Fibroblast of skin of back (primary cell): ENCODE measurements at places on chromosomes 12 and 14.

DNA sequence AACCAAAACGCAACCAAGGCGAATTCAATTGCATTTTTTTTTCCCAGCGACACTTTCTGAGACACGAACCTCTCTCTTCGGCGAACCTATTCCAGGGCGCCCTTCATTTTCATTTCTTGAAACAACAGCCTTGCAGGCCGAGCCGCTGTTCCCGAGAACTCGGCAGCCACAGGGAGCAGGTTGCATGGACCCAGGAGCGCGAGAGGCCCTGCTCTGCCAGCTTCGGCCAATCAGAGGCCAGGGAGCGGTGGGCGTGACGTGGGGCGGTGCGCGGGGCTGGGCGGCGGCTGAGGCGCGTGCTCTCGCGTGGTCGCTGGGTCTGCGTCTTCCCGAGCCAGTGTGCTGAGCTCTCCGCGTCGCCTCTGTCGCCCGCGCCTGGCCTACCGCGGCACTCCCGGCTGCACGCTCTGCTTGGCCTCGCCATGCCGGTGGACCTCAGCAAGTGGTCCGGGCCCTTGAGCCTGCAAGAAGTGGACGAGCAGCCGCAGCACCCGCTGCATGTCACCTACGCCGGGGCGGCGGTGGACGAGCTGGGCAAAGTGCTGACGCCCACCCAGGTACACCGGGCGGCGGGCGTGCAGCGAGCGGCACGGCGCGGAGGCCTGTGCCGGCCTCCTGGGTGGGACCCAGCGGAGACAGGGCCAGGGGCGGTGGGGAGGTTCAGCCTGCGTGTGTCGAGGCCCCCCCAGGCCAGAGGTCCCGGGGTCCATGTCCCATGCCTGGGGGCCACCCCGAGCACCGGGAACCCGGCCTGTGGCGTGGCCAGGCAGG, at the start of gene PEBP1:
PEBP1 (plus strand) TSS at position 337 of the 771 bp plus-strand sequence; CDS start at position 423, 86 bp downstream.
- DNase-seq = peak; percentile 93

GRCh38 chr12:46858368-46858767, 32.6 kb upstream of the SLC38A4 start:
- no peak for DNase-seq

GRCh38 chr12:59115995-59116394, 195.7 kb upstream of the LRIG3 start:
- no peak for DNase-seq

GRCh38 chr14:23160924-23161522, 22.4 kb downstream of the SLC7A8 start:
- DNase-seq = peak; percentile 46

DNA sequence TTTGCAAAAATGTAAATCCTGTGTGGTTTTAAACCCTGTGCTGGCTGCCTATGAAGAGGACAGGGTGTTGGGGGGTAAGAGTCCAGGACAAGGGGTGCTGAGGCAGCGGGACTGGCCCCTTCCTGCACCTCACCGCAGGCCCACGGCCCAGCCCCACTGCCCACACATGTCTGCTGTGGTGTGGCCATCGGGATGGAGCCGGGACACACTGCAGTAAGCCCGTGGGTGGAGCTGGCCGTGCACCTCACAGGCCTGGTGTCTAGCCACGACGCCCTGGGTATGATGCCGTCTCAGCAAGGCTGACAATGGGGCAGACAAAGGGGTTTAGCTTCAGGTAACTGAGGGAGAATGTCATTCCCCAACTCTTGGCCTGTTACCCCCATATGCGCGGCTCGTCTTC, 19.6 kb downstream of the AMN start:
- no peak for DNase-seq

- DNase-seq = peak; percentile 27
These were observed 6.2 kb upstream of the OAS1 start for GRCh38 chr12:112900298-112901145.

- no peak for DNase-seq
These were observed 28.0 kb downstream of the SLC15A4 start for GRCh38 chr12:128795530-128796361.

- DNase-seq = no peak
These were observed 21.3 kb upstream of the EIF2B2 start for GRCh38 chr14:74981462-74981782.

- peak; percentile 7 for DNase-seq
These were observed 17.2 kb upstream of the PSMC1 start for GRCh38 chr14:90239139-90239538.

- DNase-seq = no peak
These were observed 101.5 kb downstream of the NAV3 start for GRCh38 chr12:77932216-77932615.

DNA sequence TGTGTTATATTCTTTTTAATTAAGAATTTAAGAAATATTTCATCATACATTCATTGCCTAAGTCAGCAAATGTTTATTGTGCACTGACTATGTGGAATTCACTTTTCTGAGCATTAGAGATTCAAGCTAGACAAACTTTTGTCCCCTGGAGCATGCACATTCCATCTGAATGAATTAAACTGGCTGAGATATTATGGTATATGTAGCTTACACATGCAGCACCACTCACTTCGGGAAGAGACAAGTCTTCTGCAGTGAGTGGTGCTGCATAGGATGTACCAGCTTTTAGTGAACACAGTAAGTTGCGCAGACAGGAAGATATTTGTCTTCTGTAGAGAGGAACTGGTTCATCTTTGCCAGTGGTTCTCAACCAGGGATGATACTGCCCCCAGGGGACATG, 318.4 kb downstream of the SYT1 start:
- peak; percentile 18 for DNase-seq

GRCh38 chr14:67357186-67357968, 2.2 kb downstream of the ATP6V1D start:
- DNase-seq = no peak

- DNase-seq = no peak
These were observed 1.2 kb downstream of the SLCO1C1 start for GRCh38 chr12:20696181-20696905.
